ENCODE measurements at places on chromosomes 6 and 20.

DNA sequence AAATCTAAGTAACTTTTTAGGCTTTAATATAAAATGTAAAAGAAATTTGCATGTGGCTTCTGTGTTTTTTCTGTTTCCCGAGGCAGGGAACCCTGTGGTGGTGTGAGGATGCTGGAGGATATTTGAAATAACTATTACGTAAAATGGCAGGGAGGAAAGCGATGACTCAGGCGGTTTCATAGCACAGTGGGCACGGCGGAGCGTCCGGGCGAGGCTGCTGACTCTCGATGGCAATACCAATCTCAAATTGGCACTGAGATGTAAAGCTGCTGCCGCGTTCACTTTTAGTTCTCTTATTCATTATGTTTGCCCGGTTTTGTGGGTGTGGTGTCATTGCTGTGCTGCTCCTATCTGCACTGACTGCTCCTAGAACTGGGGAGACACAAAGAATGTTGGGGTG, 254.3 kb downstream of the THBS2 start:
- no peak for DNase-seq

GRCh38 chr6:116672306-116672705, 3.7 kb upstream of the ZUP1 start:
- no peak for DNase-seq

GRCh38 chr6:16483315-16483875, 245.0 kb downstream of the GMPR start:
- peak; percentile 93 for DNase-seq

- no peak for DNase-seq
These were observed 148.3 kb downstream of the ZNF217 start for GRCh38 chr20:53445321-53445731.

GRCh38 chr6:155216312-155217046, 47.3 kb upstream of the CLDN20 start:
- no peak for DNase-seq

DNA sequence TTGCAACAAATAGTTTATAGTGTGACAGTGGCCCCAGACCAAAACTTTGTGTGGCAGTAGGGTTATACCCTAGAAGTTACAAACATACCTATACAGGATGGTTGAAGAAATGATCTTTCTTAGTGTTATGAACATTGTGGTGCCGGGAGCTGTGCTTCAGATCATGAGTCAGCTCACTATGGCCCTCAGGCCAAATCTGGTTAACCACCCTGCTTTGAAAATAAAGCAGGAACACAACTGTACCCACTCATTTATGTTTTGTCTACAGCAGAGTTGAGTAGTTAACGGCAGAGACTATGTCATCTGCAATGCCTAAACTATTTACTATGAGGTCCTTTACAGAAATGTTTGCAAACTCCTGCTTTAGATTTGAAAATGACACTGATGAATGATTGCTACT, 24.3 kb downstream of the AKAP7 start:
- DNase-seq, result no peak

Data from CD4-positive, alpha-beta T cell treated with Interleukin-4 for 4 hours (primary cell).